Cerebellar nuclear complex (tissue), 1 donor: ENCODE measurements at places on chromosomes 12 and 14.

DNA sequence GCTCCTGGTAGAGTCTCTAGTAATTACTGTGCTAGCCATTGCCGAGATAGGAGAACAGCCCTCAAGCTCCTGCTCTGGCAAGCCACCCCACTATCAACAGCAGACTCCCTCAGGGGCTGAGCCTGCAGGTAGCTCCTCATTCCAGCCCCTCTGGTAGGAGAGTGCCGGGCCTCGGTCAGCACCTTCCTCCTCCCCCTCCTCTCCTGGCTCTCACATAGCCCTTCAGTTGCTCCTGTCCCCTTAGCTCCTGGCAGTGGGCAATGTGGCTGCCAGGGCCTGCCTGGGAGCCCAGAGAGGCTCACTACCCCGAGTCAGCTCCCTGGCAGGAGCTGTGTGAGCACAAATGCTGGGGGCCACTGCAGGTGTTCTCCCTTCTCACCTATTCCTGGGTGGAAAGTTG, 52.0 kb downstream of the IQSEC3 start:
- no peak for DNase-seq

- no peak for DNase-seq
These were observed 473.4 kb downstream of the AACS start for GRCh38 chr12:125538401-125539199.

DNA sequence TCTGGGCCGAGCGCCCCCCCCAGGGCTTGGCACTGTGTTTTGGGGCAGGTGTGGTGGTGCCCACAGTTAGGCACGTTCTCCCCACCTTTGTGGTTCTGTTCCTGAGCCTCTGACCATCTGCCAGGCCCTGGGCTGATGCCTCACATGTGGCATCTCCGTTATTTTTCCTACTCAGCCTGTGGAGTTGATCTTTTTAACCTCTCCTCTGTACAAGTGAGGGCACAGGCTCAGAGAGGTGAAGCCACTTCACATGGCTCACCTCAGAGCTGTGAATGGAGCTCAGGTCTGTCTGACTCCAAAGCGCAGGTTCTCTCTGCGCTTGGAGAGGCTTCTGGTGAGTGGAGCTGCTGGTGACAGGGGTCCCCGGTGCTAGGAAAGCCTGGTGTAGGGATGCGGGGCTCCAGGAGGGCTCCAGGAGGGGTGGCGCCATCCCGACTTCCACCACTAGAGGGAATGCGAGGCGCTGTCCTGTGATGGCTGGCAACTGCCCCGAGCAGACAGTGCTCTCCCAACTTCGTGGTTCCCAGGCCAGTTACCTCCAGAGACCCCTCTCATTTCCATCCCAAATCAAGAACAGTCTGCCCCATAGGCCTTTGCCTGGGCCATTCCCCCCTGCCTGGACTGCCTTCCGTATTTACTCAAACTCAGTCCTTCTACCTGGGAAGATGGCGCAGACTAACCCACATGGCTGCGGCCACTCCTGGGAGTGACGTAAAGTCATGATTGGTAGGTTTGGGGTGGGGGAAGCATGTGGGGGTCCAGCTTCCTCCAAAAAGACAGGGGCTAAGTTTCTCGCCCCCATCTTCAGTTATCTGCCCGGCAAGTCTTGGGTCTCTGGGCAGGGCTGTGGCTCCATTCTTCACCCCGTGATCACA, 9.9 kb downstream of the BCL7A start:
- DNase-seq: no peak

DNA sequence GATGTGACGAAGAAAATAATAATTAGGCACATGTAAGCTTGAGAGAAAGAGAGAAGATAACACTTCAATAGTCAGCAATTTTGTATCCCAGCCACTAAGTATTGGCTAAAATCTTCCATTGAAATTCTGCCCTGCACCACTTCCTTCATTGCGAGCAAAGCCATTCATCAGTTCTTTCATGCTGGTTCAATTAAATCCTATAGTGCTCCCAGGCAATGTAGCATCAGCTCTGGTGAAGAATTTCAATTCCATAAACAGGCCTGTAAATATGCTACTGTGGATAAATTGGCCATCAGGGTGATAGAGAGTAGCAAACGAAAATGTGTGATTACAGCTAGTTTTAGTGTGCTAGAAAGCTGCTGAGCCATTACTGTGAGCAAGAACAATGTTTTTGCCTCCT, 24.7 kb downstream of the RPL10L start:
- no peak for DNase-seq

- DNase-seq: no peak
These were observed 104.0 kb upstream of the BCAT1 start for GRCh38 chr12:25052914-25053211.

DNA sequence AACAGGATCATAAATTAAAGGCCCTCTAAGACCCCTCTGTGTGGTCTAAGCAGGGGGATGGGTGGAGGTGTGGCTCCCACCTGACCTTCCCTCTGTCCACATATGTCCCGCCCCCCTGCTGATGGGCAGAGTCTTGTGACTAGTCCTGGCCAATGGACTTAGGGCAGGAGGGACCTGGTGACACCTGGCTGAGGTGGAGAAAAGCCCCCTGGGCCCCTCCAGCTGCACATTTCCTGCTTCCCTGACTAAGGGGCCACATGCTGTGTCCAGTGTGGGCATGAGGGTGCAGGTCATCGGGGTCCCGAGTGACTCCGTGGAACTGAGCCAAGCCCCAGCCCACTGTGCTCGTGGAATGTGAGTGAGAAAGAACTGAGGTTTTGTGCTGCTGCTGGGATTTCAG, 254.7 kb downstream of the ADGRD1 start:
- DNase-seq: no peak

DNA sequence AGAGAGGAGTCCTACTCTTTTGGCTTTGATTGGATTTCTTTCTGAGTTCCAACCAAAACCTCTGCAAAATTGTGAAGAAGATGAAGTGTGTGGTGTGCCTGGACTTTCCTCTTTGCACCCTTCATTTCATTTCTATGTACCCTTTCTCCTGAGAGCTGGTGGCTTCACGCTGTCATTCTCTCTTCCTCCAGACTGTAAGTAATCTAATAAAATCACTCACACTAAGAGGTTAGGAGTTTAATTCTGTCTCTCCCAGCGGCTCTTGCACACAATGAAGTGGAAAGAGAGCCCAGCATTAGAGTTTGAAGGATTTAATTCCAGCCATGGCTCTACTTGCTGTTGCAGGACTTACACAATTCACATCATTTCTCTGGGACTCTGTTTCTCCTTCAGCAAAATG, 37.8 kb upstream of the CRADD start:
- no peak for DNase-seq
